ENCODE measurements at places on chromosomes 5 and 9.

DNA sequence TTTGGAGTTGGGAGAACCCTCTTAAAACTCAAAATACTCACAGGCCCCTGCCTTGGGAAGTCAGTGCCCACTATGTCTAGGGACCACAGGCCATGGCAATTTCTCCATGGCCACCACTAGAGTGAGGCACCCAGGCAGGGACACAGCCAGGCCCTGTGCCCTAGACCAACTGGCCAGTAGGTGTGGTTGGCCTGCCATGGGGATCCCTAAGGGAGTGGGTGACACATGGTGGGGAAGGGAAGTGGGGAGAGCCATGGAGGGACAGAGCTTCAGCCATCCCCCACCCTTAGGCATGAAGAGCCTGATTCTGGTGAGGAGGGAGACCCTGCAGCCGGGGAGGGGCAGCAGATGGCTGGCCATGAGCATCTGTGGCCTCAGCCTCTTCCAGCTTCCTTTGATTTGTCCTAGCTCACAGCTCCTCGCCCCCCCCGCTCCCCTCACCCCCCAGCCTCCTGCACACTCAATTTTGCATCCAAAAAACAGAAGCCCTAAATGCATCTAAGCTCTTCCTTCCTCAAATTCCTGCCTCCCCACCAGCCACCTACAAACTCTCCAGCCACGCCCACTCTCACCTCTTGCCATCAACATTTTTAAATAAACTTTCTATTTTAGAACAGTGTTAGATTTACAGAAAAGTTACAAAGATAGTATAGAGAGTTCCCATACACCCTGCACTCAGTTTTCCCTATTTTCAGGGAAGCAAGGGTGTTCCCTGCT lies 1.6 kb upstream of the DBN1 start:
- peak; percentile 34 for DNase-seq

DNA sequence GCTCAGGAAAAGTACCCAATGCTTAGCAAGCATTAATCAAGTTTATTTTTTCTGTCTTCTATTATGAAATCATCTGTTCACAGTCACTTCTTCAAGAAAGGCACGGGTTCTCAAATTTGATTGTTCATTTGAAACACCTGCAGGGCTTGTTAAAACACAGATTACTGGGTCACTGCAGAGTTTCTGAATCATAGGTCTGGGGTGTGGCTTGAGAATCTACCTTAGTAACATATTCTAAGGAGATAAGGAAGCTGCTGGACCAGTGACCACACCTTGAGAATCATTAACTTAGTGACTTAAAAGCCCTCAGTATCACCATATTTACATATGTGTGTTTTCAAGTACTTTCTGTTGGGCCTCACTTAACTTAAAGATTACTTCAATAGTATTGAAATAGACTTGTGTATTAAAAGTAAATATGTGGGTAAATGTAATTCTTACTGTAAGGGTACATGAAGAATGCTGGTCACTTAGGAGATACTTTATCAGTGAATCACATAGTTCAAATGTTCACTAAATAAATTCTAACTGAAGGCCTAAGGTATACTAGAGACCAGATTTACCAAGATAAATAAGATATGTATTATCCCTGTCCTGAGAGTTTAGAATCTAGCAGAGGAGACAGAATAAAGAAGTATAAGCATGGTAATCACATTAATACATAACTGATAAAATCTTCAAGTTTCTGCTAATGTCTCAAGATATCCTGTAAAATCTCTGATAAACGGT lies 1342.1 kb upstream of the C9orf72 start:
- DNase-seq: no peak

DNA sequence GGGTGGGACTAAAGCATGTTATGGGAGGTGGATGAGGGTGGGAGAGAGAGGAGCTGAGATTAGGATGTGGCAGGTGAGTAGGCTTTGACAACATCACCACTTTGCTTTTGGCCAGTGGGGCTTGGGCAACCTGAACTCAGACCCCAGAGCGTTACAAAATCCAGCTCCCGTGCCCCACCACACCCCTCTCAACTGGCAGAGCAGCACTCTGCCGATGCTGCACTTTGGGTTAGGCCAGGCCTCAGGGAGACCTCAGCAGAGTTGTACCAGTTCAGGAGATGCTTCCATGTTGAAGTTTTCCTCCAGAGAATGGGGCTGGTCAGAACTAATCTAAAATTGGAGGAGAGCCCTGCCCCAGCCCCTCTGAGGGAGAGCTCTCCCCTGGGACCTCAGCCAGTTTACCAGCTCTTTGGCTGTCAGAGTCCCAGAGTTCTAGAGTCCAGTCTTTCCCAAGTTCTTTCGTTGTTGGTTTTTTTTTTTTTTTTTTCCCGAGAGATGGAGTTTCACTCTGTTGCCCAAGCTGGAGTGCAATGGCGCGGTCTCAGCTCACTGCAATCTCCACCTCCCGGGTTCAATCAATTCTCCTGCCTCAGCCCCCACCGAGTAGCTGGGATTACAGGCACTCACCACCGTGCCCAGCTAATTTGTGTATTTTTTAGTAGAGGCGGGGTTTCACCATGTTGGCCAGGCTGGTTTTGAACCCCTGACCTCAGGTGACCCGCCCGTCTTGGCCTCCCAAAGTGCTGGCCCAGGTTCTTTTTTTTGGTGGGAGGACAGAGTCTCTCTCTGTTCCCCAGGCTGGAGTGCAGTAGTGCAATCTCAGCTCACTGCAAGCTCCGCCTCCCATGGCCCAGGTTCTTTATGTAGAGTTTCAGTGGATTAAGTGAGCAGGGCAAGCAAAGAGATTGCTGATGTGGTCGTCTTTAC lies 17.8 kb downstream of the NUDT2 start:
- no peak for DNase-seq

- DNase-seq: no peak
These were observed 49.8 kb upstream of the SH3PXD2B start for GRCh38 chr5:172503925-172504700.

- DNase-seq: no peak
These were observed 167.1 kb downstream of the RFK start for GRCh38 chr9:76227156-76227555.

- DNase-seq: no peak
These were observed 133.0 kb downstream of the SLF1 start for GRCh38 chr5:94751460-94751859.

- no peak for DNase-seq
These were observed 25.9 kb upstream of the IL17B start for GRCh38 chr5:149404746-149405549.

DNA sequence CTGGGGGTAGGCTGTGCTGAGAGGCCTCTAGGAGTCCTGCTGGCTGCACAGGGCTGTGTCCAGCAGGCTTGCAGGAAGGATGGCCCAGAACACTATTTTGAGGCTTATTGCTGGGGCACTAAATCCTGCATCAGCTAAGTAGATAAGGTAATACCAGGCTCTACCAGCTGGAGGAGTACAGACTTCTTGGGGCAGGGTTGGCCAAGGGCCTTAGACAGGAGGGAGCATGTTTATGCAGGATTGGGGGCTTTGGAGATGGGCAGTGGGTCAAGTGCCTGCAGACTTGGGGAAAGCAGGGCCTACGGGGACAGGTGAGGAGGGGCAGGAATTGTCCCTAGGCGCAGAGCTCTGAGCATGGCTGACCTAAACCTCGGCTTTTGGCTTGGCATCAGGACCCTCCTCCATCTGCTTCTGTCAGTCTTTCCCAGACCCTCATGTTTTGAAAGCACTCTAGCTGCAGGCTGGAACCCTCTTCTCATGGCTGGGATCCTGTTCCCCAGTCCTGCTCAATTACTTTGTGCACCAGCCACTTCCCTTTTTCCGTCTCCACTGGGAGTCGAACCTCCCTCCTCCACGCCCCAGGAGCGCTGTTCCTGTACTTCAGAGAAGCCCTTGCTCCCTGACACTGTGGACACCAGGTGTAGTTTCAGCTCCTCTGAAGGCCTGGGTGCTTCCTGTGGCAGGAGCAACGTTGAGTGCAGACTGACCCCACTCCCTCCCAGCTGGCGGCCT lies 61.0 kb upstream of the SPTLC1 start:
- DNase-seq: no peak

DNA sequence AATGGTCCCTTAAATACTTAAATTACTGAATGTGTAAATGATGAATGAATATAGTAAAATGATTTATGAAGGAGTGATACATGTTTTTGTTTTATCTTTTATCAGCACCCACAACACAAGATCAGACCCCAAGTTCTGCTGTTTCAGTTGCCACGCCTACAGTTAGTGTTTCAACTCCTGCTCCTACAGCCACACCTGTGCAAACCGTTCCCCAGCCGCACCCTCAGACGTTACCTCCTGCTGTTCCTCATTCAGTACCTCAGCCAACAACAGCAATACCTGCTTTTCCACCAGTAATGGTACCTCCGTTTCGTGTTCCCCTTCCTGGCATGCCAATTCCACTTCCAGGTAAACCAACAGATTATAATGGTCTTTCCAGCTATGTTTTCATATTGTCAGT lies 16.3 kb downstream of the TCERG1 start:
- DNase-seq: no peak

GRCh38 chr9:92850898-92851297 lies 26.9 kb downstream of the ZNF484 start:
- DNase-seq: no peak

DNA sequence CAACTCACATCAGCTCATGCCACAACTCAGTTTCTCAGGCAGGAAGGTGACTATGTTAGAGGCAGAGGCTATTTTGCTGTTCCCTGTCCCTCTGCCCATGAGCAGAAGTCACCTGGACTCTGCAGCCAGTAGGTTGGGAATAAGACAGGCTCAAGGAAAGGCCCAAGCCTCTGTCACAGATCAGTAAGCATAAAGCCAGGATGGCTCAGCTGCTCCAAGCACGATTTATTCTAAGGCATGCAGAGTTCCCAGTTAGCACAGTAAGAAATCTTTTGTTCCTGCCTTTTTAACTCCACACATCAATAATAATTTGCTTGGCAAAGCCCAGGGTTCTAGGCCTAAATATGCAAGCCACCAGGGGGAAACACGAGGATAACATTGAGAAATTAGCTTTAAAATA lies 249.0 kb upstream of the ADRA1B start:
- DNase-seq: no peak

- DNase-seq: no peak
These were observed 141.8 kb downstream of the PRKACG start for GRCh38 chr9:68872026-68872501.

GRCh38 chr5:114010362-114010761 lies 351.5 kb upstream of the KCNN2 start:
- no peak for DNase-seq

GRCh38 chr5:109898269-109899162 lies 208.8 kb downstream of the MAN2A1 start:
- no peak for DNase-seq

GRCh38 chr5:11757661-11758060 lies 146.6 kb downstream of the CTNND2 start:
- no peak for DNase-seq

GRCh38 chr5:55625589-55625909 lies 86.6 kb downstream of the SLC38A9 start:
- no peak for DNase-seq

DNA sequence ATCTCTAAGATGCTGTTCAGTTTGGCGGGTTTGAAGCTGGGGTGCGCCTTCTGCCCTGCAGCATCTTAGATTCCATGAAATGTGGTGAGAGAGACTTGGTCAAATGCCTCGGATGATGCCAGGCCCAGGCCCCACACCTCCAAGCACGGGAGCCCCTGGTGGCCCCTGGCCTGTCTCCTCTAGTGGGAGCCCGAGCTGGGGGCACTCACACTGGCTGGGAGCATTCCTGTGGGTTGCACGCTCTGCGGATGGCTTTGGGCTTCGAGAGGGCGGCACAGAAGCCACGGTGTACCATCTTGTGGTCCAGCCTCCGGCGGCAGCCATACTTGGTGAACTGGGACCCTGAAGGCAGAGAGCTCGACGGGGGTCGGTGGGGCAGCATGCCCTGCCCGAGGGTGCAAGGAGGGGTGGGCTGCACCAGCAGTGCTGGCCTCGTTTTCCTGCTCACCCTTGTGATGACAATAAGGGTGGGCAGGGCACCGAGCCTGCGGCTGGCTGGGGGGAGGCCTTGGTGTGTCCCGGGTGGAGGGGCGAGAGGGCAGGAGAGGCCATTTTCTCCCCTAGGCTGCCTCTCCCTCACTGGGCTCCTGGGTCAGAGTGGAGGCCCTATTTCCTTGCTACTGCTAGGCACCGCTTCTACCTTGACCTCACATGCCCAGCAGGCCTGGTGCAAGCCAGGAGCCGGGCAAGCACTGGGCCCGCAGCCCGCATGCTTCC lies 65.8 kb downstream of the ZNF354C start:
- DNase-seq: no peak

DNA sequence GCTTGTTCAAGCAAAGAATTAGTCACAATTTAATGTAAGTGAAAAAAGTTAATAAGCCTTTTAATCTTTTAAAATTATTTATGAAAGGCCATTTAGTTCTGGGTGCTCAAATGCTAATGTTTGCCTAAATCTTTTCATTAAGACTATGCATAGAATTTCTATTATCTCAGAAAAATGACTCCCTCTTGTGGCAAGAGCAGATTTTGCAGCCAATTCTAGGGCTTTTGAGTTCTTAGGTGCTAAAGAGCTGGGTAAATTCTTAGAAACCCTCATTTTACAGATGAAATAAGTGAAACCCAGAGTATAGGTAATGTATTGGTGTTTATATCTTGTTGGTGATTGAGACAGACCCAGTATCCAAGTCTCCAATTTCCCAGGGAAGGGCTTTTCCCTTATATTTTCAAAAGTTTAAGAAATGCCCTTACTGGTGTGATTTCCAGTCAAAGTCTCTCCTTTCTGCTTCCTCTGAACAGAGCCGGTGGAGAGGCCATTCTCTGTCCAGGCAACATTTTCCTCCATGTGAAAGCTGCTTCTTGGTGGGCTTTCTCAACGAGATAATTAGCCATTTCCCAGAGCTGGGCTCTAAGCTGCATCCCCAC lies 24.1 kb upstream of the PCSK5 start:
- DNase-seq: peak; percentile 71

- DNase-seq: no peak
These were observed 207.1 kb upstream of the VLDLR start for GRCh38 chr9:2414465-2414864.

DNA sequence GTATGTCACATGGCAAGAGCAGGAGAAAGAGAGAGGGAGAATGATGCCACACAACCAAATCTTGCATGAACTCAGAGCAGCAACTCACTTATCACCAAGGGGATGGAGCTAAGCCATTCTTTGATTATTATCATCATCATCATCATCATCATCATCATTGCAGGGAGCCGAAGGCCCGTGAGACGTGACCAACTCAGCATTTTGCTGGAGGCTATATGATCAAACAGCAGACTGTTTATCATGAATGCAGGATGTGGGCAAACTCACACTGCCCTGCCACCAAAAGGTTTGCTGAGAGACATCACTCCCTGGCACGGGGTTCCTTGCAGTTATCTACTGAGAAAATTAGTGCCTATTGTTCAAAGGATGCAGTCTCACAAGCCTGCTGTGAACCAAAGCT lies 8.6 kb upstream of the ZNF169 start:
- peak; percentile 50 for DNase-seq

DNA sequence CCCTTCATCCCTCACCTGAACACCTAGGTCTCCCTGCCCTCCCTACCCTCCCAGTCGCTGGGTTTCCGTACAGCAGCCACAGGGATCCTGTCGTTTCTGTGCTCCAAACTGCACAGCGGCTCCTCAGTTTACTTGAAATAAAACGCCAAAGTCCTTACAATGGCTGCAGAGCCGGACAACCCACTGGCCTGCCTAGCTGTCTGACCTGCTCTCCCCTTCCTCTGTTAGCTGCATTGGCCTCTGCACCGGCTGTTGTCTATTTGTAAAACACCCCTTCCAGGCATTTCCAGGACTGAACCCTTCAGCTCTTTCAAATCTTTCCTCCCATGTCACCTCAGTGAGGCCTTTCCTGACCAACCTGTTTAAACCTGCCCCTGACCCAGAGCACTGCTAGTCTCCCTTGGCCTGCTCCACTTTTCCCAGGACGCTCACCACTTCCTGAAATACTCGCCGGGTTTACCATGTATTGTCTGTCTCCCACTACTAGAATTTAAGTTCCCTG lies 9.1 kb upstream of the MGAT1 start:
- no peak for DNase-seq
